SK-N-DZ (cell line): ENCODE measurements at places on chromosomes 1 and 21.

DNA sequence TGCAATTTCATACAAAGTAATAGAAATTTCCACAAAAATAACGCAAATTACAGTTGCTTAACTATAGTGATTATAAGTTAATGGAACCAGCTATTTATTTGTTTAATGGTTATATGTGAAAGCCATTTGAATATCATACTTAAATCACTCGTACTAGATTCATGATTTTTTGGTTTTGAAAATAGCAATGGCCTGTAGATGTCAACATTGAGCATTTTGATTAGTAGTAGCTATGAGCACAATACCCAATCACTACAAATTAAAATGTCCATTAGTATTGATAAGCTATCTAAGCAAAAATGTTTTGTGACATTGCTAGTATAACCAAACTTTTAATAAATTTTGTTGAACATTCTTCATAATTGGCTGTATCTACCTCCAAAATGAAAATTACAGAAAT is 10.0 kb downstream of the COL24A1 start:
- DNase-seq = no peak

DNA sequence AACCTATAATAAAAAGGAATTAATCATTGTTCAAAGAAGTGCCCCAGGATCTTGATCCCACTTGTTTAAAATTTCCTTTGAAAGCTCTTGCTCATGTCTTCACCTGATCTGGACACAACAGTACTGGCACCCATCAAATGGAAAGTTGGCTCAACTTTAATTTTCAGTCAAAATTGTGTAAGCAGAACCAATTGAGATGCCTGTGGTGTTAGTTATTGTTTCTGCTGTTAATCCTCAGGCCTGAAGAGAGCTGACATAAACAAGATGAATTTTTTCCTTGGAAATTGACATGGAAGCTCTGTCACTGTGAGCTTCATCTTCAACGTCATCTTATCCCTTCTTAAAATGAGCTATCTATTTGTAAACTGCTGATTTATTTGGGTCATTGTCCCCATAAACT is 88.3 kb upstream of the TNFSF4 start:
- DNase-seq = no peak

DNA sequence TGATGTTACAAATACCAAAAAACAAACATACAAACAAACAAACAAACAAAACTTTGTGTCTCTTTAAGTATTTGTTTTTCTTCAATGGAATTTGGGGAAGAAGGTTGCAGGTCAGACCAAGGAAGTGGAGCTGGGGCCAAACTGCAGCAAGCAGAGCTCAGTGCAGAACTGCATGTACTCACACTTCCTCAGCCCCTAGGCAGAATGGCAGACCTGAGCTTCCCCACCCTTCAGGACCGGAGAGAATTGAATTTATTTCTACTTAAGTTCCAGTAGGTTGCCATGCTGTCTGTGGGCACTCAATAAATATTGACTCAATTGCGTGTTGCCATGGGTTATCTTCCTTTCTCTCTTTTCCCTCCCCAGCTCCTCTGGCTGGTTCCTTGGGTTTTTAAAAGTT is 173.6 kb downstream of the PTGER3 start:
- DNase-seq = no peak

DNA sequence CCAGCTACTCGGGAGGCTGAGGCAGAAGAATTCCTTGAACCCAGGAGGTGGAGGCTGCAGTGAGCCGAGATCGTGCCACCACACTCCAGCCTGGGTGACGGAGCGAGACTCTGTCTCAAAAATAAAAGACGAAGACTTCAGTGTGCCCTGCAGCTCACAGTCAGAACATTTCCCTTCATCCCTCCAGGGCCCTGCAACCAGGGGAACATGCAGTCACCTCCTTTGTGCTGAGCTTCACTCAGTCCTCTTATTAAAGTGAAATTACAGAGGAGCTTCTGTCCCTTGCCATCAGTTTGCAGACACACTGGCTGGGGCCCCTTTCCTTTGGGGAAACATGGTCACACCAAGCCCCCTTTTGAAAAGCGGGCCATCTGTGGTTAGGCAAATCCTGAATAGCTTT is 24.2 kb downstream of the FHAD1 start:
- DNase-seq = no peak

- no peak for DNase-seq
Measured at GRCh38 chr1:24940231-24940630, 10.2 kb upstream of the RUNX3 start.

GRCh38 chr1:112618721-112619517 is at the start of gene ST7L:
ST7L (minus strand) TSS chr1:112619141; CDS start chr1:112619113, 28 bp downstream.
- peak; percentile 78 for DNase-seq

- peak; percentile 53 for DNase-seq
Measured at GRCh38 chr21:44792702-44793591, 8.7 kb downstream of the UBE2G2 start.

DNA sequence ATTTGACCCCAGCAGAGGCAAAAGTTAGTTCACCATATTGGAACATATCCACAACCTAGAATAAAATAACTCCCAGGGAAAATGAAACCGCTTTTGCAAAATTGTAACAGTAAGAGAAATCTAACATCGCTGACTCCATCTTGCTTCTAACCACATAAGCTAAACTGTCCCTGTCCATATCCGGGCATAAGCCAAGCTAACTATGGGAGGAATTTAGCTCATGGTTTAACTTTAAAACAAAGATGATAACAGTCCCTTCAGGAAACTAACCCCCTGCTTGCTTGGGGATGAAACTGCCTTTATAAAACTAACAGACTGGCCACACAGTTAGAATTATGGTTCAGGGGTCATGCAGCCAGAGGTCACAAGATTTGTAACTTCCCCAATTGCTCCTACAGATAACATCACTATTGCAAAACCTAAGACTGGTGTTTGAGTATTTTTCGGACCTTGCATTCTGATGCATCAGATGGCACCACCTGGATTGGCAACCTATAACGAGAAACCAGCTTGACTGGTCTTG is 46.3 kb downstream of the TESK2 start:
- no peak for DNase-seq

GRCh38 chr21:45263534-45263933 is 24.2 kb downstream of the POFUT2 start:
- no peak for DNase-seq

- DNase-seq = no peak
Measured at GRCh38 chr1:100261686-100262085, 4.3 kb upstream of the RTCA start.

- DNase-seq = no peak
Measured at GRCh38 chr21:16353764-16354163, 624.0 kb downstream of the USP25 start.

- no peak for DNase-seq
Measured at GRCh38 chr21:18449605-18450550, 46.3 kb upstream of the TMPRSS15 start.

- peak; percentile 94 for DNase-seq
Measured at GRCh38 chr1:150293433-150294253, at the start of gene MRPS21. MRPS21 (plus strand) TSS chr1:150293861; CDS start chr1:150294367, 506 bp downstream.

- no peak for DNase-seq
Measured at GRCh38 chr1:232112076-232112475, 485.5 kb downstream of the DISC1 start.

- DNase-seq = no peak
Measured at GRCh38 chr1:110148961-110149360, 1.3 kb upstream of the SLC6A17 start.

DNA sequence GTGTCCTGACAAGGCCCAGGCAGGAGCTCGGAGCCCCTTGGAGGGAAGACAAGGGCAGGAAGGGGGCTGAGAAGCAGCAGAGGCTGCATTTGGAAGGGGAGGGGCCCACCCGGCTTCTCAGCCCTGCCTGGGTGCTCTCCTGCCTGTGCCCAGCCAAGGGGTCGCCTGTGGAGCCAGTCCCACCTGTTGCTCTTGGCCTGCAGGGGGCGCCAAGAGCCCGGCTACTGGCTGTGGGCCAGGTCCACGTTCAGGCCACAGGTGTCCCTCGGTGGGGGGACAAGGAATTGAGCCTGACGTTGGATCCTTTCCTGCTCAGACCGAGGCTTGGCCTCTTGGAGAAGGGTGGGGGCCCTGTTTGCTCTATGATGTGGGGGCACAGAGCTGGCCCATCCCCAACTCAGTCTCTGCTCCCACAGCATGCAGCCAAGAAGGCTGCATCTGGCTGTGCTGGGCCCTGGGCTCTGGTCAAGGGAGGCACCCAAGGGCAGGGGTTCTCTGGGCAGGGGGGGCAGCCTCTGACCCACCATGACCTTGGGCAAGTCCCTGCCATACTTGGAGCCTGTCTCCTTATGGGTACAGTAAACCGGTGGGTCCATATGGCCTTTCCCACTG is 10.9 kb downstream of the WNT4 start:
- peak; percentile 52 for DNase-seq

GRCh38 chr1:61123326-61123725 is 41.0 kb downstream of the NFIA start:
- DNase-seq = no peak

DNA sequence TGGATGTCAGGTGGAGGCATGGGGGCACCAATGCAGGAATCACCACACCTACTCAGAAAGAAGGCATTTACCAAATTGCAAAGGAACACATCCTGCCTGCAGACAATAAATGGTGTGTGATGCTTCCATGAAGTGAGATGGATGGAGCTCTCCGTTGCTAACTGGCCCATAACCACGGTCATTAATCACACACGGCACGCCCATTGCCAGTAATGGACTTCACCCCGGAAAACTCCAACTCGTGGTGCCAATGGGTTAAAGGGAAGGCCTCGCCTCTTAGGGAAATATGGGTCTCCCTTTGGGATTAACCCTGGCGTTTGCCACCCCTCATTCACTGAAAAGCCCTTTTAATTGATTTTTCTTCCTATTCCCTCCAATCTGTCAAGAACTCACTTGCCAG is 443.1 kb upstream of the DAB1 start:
- DNase-seq = no peak

DNA sequence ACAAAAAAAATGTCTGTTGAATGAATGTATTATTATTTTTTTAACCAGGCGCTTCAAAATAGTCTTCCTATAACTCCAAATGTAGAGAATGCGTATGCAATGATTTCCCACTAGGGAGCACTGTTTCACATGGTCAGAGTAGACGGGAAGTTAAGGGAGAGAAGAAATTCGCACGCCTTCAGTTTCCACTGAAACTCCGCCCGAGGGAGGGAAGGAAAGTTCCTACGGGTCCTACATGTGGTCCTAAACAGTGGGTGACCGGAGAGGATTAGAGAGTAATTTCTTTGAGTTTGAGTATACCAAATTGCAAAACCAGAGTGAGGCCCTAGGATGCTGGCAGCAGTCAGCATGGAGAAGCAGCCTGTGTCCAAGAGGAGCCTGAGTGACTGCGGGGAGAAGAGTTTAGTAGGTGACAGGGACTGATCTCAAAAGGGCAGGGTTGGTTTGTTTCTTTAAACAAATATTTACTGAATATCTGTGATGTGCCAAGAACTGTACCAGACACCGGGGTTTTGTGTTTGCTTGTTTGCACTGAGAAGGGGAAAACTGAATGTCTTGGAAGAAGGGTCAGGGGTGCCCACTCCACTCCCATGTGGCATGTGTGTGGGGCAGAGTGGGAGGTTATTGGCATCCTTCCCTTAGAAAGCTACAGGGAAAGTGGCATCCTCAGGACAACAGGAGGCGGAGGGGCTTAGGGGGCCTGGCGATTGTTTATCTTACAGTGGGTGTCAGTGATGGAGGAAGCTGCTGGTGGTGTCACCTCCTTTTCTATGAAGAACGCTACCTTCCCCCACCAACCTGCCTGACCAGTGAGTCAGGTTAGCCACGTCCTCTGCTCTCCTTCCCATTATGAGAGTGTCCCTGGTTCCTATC is 22.8 kb downstream of the RNU5D-1 start:
- no peak for DNase-seq

DNA sequence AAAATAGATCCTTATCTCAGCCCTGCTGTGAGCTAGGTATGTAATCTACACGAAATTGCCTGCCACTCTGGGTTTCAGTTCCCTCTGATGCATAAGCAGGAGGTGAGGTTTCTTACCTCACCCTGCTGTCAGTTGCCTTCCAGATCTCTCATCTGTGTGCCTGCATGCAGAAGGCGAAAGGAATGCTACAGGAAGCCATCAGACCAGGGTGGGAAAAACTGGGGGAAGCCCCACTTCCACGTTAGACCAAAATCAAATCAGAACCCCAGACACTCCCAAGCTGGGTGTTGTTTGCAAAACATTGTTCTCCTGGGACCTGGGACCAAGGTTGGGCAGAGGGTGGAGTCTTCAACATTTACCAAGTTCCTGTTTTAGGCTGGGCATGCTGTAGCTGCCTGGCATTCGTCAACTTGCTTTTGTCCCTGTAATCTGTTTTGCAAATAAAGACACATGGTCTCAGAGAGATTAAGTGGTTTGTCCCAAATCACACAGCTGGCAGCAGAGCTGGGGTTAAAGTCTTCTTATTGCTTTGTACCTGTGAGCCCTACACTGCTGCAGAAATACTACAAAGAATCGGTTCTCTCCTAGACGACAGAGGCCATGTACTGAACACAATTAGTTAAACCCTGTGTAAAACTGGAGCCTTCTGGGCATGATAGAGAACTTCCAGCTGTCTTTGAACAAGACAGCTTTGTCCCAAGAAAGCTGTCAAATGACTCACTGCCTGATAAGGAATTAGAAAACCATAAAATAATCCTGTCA is 389.7 kb upstream of the RUNX1 start:
- DNase-seq = no peak

- no peak for DNase-seq
Measured at GRCh38 chr1:95013950-95014574, 58.7 kb downstream of the ALG14 start.

DNA sequence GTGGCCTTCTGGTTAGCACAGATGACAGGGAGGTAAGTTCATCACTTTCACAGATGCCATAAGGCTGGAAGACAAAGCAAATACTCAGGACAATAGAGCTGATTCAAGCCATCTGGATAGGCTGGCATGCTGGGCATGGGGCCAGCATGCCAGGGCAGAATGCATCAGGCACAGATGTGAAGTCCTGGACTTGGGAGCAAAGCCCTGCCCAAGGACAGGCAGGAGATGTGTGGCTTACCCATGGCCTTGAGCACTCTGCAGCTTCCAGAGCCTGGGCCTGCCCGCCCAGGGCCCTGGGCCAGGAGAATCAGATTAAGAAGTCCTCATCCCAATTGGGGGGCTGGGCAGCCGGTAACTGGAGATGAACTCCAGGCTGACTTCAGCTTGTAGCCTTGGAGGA is 135.7 kb upstream of the ZC3H12A start:
- no peak for DNase-seq

GRCh38 chr1:85943945-85944344 is 212.6 kb downstream of the COL24A1 start:
- DNase-seq = no peak

GRCh38 chr1:117061986-117062415 is 1.9 kb downstream of the TTF2 start:
- DNase-seq = no peak
